NCI-H510A treated with DMSO at 0.1 percent for 48 hours (cell line): ENCODE measurements at places on chromosomes 1 and 21.

DNA sequence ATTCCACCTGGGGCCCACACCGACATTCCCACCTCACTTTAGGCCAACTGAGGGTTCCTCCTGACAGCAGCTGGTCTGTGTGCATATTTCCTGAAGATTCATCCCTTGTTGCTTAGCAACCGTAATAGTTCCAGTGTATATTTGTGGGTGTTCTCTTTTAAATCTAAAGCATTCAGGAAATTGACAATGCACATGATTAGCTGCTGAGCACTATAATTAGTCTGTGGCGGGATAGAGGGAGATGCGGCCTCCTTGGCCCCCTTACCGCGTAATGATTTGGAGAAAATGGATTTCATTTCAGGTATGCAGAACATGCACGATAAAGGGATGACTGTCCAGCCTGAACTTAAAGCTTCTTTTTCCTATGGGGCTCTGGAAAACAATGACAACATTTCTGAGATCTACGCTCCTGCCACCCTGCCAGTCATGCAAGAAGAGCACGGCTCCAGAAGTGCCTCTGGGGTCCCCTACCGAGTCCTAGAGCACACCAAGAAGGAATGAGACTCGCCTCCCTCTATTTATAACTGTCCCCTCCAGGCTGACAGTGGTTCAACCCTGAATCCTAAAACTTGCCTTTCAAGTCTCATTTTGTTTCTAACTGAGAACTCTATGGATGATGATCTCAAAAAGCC, 33.8 kb upstream of the RCAN3 start:
- DNase-seq, result no peak

DNA sequence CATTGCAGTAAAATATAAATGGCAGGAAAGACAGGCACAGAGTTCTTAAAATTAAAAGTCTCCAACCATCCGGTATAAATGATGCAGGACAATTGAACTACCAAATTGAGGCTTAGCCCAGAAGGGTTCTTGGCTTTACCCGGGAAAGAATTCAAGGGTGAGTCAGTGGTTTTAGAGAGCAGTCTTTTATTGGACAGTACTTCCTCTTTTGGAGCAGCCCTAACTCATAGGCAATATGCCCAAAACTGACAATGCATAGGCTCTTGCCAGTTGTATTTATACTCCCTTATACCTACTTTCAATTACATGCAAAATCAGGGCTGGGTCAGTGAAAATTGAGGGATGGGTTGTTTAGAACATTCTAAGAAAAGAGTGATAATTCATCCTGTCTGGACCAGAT, 1628.9 kb upstream of the PRMT6 start:
- DNase-seq, result no peak

- no peak for DNase-seq
Measured at GRCh38 chr1:207972337-207972736, 61.4 kb upstream of the CD34 start.

- no peak for DNase-seq
Measured at GRCh38 chr1:90443354-90443753, 273.7 kb downstream of the BARHL2 start.

DNA sequence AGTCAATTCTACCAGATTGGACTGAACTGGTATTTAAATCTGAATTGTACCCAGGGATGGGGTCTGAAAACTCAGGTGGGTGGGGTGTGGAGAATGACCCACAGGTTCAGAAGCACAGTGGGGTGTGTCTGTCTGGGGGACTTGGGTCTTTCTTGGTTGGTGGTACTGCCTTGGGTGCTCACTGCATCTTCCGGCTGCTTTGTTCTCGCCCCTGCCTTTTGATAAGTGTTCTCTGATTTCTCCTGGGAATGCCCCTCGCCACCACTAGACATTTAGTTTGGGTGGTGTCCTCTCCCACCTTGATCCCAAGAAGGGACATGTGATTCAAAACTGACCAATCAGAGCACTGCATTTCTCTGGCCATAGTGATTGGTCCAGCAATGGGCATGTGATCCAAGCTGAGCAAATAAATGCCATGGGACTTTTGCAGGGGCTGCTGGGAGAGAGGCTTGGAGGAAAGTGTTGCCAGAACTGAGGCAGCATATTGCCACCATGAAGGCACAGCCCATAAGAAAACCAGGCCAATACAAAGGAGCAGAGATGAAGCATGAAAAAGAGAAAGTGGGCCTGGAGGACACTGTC, 270.5 kb downstream of the NPHP4 start:
- DNase-seq, result no peak

DNA sequence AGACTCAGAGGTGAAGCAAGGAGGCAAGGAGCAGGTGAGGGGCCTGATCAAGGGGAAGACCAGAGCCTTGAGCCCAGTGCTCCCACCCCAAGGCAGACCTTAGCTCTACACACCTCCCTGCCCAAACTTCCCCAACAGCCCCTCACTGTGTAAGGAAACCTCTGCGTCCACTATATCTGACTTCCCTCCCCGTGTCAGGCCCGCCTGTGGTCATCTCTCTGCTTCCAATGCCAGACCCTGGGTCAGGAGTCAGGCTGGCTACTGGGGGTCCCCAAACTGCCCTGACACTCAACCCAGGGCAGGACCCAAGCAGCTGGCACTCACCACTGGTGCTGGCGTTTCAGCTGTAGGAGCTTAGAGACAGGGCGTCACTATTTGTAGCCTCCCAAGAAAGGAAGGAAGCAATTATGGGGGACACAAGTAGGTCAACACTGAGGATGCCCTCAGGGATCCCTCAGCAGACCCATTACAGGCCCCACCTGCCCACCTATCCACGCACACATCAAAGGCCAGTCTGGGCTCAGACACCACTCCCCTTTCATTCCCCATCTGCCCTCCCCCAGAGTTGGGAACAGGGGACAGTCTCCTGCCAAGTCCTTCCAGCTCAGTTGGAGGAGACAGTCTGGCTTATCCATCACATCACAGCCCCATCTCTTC, 811 bp upstream of the S100A3 start:
- DNase-seq, result no peak
